CD4-positive, alpha-beta T cell treated with Interleukin-6 at 100 ng/mL for 8 hours (primary cell): ENCODE measurements at places on chromosomes 16 and 17.

- peak; percentile 78 for DNase-seq
Measured at GRCh38 chr17:34998205-34998604, 17.9 kb downstream of the LIG3 start.

GRCh38 chr17:1470071-1470754 is 14.2 kb upstream of the CRK start:
- no peak for DNase-seq

GRCh38 chr17:55513885-55514590 is 2.8 kb upstream of the SMIM36 start:
- DNase-seq = peak; percentile 56

- DNase-seq = no peak
Measured at GRCh38 chr17:624341-624860, 90.2 kb downstream of the VPS53 start.

- no peak for DNase-seq
Measured at GRCh38 chr16:56677474-56677873, 4.8 kb upstream of the MT1X start.

GRCh38 chr17:20315311-20315710 is 152.0 kb downstream of the LGALS9B start:
- no peak for DNase-seq

GRCh38 chr16:50884066-50884860 is 142.4 kb downstream of the CYLD start:
- no peak for DNase-seq

GRCh38 chr17:19273731-19274130 is 36.6 kb downstream of the EPN2 start:
- DNase-seq = no peak

DNA sequence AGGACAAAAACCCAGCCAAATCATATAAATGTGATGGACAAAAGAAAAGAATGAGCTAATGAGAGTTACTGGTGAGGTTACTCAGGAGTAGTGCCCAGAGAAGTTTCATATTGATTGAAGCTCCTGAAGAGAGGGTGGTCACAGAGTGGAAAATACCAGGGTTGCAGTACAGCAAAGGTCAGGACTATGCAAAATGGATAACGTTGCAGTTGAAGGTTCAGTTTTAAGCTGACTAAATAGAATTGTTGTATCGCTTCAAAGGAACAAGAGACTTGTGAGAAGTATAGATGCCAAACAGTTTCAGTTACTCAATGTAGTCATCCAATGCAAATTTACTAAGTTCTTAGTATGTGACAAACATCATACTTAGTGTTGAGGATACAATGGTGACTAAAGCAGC is 47.1 kb downstream of the ABCA8 start:
- DNase-seq = no peak

- no peak for DNase-seq
Measured at GRCh38 chr17:55391244-55391757, 30.3 kb downstream of the MMD start.
